ENCODE measurements at places on chromosomes 2 and 18.

- DNase-seq, result peak; percentile 34
Observed at GRCh38 chr2:64779117-64779690, 125.5 kb upstream of the SERTAD2 start.

- no peak for DNase-seq
Observed at GRCh38 chr2:20656561-20656960, 5.7 kb upstream of the HS1BP3 start.

DNA sequence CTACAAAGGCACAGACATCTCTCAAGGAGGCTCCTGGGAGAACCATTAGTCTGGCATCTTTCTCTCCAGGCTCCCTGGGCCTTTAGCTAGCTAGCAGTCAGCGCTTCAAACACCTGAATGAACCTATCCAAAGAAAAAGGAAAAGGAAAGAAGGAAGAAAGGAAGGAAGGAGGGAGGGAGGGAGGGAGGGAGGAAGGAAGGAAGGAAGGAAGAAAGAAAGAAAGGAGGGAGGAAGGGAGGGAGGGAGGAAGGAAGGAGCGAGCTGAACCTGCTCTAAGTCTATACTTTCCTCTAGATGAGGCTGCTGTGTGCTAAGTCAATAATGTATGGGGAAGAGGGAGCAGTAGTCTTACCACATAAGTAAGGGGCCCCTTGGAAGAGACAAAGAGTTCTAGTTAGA, 5.1 kb upstream of the BCL11A start:
- DNase-seq, result no peak

DNA sequence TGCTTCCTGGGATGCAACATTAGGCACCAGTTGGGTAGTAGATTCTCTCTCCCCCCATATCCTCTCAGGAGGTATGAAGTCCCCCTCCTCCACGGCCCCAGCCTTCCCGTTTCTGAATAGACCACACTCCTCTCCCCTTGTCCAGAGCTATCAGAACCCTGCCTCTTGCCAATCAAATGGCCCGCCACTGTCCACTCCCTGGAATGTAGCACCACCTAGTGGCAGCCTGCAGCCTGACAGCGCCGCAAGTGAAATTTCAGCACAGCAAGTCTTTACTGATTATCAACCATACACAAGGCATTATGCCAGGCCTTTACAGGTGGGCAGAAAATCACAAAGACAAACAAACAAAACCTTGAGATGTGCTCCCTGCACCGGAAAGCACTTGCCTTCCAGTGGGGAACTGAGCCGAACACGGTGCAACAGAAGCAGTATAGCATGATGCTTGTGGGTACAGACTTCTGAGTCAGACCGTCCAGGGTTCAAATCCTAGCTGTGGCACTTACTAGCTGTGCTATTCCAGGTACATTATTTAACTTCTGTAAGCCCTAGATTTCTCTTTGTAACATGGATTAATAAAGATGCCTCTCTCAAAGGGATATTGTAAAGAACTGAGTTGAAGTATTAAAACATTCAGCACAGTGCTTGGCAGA, 174.0 kb downstream of the SMAD2 start:
- DNase-seq, result peak; percentile 7

- DNase-seq, result no peak
Observed at GRCh38 chr2:178208817-178209216, 14.5 kb downstream of the OSBPL6 start.

All from skeletal muscle cell (primary cell).